ENCODE measurements at places on chromosomes 6 and 20.

DNA sequence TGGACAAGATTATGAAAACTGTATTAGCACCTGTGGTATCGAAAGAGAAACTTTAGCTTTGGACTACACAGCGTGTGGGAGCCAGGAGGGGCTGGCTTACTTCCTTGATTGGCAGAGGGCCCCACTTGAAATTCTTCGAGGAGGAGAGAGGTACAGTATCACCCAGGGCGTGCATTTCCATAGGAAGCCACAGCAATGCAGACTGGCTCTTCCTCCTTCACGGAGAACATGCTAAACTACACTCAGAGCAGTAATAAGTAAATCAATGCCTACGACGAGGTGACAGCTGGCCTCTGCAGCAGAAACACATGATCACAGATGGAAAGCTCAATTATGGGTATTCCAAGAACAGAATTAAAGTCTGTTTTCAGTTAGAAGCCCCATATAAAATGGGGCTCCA, 44.2 kb downstream of the MYLK4 start:
- DNase-seq: no peak

- DNase-seq: no peak
Measured at GRCh38 chr6:11525468-11526155, 11.9 kb upstream of the TMEM170B start.

GRCh38 chr20:59299945-59300332, 472 bp upstream of the EDN3 start:
- no peak for DNase-seq

GRCh38 chr20:14997791-14998190, 660.4 kb upstream of the FLRT3 start:
- DNase-seq: peak; percentile 86

GRCh38 chr20:30949761-30950160, 307.7 kb upstream of the DEFB115 start:
- DNase-seq: no peak

DNA sequence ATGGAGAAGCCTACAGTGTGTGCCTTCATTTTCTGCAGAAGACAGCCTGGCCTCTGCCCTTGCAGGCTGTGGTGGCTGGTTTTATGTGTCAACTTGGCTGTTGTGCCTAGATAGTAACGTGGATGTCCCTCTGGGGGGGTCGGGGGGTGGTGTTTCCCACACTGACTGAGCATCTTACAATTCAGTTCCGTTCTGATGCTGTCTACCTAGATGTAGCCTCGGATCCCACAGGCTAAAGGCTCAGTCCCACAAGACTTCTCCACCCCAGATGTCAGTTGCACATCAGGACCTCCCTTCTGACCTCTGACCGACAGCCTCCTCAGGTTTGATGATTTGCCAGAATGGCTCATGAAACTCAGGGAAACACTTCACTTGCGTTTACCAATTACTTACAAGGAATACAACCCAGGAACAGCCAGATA, 4.4 kb downstream of the PYGB start:
- DNase-seq: no peak

- DNase-seq: no peak
Measured at GRCh38 chr20:47438464-47439381, 63.0 kb upstream of the NCOA3 start.

- no peak for DNase-seq
Measured at GRCh38 chr20:58918621-58919020, 62.4 kb upstream of the NELFCD start.

DNA sequence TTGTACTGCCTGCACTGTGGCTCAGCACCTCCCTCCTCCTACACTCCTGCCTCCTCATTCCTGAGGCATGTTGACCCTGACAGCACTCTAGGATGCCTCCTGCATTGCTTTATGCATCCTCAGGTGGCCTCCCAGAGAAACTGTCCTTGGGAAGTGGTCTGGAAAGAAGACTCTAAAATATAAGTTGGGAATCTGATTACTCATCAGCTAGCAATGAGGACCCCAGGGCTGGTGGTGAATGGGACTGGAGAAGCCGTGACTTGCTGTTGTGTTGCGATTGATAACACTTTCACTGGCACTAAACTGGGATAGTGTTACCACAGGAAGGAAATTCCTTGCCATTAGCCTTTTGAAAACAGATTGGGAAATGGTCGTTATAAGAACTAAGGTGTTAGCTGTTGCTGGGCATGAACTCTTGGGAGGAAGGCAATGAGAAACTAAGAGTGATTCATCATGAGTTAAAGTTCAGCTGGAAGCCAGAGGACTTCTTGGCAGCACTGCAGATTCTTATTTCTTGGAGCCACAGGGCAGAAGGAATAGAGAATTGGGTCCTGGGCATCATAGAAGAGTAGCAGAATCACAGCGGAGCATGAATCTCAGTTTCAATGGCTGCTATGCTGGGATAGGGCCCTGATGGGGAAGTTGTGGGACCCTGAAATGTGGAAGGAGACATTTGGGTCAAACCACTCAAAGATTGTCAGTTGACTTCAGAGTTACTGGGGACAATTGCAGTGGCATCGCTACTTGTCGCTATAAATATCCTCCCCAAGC, 10.1 kb upstream of the SIRPD start:
- DNase-seq: peak; percentile 94

DNA sequence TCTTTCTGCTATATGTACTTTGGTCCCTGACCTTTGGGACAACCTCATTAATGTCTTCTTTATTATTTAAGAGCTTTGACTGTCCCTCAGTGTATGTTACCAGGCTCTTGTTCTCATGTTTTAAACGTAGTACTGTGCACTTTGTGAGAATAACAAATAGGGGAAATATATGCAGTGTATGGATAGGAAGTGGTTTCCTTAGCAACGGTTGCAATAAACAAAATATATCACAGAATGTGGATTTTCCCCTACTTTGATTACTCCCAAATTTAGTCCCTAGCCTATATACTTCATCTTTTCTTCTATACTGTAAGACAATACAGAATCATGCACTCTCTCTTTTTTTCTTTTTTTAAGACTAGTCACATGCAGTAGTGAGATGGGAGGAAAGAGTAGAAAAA, 123.8 kb upstream of the AKIRIN2 start:
- no peak for DNase-seq

DNA sequence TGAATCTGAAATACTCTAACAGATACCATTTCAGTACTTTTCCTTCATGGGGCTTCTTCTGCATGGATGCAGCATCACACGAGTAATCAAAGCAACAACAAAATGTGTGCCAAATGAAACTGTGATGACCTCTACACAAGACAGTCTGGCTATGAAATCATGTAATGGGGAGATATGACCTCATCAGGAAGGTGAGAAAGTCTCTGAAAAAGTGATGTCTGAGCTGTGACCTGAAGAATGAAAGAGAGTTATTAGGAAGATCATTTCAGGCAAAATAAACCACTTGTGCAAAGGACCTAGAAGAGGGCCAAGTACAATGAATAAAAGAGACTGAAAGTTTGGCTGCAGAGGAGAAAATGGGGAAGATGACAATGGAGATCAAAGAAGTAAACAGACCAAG, 182.8 kb downstream of the PTPRK start:
- DNase-seq: no peak

- no peak for DNase-seq
Measured at GRCh38 chr6:18118330-18118729, 4.1 kb downstream of the NHLRC1 start.

GRCh38 chr6:88493717-88494116, 327.6 kb upstream of the CNR1 start:
- no peak for DNase-seq

- DNase-seq: no peak
Measured at GRCh38 chr6:158611541-158612370, 32.8 kb downstream of the DYNLT1 start.

DNA sequence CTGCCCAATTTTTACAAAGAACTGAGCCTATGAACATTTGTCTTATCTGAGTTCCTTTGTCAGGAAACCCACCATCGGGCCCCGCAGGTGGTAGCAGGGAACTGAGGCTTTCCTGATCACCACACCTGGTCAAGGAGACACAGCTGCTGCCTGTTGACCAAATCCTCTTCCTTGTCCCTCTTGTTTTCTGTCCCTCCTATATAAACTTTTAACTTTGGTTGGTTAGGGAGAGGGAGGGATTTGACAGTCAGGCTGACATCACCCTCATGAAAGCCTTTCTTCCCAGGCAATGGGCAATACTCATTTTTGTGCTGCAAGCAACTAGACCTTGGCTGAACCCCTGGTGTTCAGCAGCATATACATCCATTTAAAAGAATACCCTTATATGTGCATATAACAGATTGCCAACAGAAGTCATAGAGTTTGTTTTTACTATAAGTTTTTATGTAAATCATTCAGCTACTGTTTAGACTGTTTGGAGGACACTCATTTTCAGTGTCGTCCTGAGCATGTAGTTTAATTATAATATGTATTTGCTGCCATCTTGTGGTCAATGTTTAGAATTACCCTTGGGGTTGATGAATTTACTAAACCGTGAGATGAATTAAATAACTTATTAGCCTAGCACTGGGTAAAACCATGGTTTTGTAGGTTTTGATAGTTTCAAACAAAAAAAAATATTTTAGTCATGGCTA, 17.0 kb downstream of the CRISP1 start:
- peak; percentile 41 for DNase-seq

- no peak for DNase-seq
Measured at GRCh38 chr6:166678426-166678825, 51.4 kb upstream of the RPS6KA2 start.

DNA sequence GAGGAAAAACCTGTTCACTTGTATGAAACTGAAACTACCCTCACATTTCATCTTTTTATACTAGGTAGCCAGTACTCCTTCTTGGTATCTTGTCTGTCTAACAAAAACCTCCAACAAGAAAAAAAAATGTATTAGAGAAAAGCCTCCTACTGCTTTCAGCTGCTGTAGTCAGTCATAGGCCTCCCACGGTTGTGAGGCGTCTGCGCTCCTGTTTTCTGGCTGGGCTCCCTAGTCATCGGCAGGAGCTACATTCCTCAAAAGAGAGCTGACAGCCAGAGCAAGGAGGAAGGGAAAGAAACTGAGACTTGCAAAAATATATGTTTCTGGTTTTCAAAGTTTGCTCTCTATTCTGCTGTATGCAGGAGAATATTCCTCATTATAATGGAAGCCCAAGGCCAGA, 517.0 kb downstream of the LMBRD1 start:
- DNase-seq: no peak

GRCh38 chr6:2960935-2961334, 10.4 kb downstream of the SERPINB6 start:
- no peak for DNase-seq
